ENCODE measurements at places on chromosomes 7 and 10.

- no peak for DNase-seq
These were observed 22.2 kb upstream of the CCL24 start for GRCh38 chr7:75835688-75836285.

DNA sequence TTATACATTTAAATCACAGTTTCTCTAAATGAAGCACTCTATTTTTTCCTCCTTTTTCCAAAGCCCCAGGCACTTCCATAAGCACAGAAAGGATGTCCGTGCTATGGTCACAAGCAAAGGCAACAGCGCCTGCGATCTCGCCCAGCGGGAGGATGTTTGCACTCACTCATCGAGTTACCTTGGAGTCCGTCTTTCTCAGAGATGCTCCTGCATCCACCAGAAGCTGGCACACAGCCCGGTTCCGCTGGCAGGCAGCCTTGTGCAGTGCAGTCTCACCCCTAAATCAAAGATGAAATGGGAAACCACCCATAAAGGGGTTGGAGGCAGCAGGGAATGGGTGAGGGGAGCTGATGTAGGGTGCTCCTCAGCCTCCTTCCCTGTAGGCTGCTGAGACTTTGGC lies 51.9 kb upstream of the PTN start:
- DNase-seq, result no peak

DNA sequence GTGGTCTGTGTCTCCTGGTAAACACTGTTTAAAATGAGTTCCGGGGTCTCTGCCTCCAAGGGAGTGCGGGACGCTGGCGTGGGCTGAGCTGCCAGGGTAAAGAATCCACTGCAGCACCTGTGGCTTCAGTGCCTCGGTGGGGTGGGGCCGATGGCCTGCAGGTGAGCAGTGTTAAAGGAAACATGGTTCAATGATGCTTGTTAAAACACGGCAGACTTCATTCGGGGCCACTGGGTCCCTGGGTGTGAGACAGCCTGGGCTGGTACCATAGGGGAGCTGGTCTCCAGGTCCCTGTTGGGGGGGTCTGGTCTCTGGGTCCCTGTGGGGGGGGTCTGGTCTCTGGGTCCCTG lies 24.9 kb upstream of the KNDC1 start:
- DNase-seq, result no peak

DNA sequence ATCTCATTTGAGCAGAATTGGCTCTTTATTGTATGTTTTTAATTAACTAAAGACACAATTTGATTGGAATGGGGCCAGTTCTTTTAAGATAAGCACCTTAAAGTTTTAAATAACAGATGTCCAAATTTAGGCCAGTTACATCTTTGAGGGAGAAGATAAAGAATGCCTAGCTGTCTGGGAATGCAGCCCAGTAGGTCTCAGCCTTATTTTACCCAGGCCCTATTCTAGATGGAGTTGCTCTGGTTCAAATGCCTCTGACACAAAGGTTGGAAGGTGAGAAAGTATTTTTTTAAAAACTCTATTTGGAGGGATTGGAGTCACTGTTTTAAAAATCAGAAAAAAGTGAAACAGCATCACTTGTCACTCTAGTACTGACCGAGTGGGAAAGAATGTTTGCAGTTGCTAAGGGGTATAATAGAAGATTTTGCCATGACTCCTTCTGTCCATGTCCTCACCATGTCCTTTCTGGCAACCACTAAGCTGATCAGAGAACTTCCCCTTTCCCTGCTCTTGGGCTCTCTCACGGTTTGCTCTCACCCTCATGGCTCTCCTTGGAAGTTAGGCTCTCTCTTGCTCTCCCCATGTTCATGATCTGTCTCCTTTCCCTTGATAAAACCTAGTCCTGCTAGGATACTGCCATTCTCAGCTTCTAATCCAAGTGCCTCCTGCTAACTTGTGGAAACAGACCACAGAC lies 238.2 kb upstream of the AGK start:
- DNase-seq, result no peak

GRCh38 chr10:82472406-82473335 lies 597.7 kb downstream of the NRG3 start:
- no peak for DNase-seq

All from NCI-H446 (cell line).